ENCODE measurements at places on chromosomes 5 and 9.

DNA sequence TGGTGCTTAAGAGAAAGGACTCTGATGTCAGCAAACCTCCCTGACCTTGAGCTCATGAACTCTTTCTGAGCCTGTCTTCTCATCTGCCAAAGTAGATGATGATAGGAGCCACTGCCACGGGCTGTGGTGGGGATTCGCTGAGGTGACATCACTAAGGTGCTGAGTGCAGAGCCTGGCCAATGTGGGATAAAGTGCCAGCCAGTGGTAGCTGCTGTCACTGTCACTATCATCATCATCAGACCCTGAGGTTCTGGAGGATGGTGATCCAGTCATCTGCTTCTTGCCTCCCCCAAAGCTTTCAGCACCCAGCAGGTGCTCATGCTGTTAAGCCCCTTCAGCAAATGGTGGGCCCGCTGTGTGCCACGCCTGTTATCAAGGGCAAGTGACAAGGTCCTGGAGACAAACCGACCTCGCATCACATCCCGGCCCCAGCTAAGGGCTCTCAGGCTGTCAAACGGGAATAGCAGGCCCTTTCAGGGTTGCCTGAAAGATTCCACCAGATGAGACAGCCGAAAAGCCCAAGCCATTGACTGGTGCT is 6.4 kb downstream of the FPGS start:
- DNase-seq = no peak

DNA sequence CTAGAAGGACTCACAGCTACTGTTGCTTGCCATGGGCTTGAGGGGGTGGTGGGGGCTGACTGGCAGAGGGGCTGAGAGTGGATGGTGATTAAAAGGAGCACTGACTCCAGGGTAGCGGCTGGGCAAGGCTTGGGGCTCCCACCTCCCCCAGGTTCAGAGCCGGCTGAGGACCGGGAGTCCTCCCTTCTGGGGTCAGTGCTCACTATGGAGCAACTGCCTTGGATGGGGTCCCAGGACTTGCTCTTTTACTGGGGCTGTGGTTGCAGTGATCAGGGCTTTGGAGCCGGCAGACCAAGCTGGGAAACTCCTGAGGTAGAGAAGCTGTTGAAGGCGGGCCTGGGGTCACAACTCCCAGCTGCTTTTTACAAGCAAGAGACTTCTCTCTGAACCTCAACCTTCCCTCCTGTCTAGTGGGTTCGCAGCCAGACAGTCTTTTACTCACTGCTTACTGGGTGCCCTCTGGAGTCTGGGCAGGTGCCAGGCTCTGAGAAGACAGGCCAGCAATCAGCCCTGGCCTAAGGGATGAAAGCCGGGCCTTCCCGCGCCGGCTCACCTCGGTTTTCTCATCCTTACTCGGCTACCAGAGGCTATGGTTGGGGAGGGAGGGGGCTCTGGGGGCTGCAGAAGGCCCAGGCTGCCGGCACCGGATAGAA is 795 bp upstream of the ASS1 start:
- DNase-seq = no peak

DNA sequence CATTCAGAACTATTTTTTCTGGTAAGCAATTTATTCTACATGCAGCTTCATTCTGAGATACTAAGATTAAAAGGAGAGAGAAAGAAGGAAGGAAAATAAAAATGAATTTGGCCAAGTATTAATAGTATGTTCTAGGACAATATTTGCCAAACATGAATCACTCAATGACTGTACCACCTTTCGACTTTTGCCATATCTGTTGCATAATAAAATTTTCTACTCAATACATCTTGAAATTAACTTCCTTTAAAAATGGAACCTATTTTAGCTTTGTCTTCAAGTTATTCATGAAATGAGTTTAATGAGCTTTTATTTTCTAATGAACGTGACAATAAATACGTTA is 111.8 kb downstream of the MARCHF3 start:
- DNase-seq = no peak

- DNase-seq = no peak
These were observed 6.7 kb upstream of the RXRA start for GRCh38 chr9:134319306-134320125.

DNA sequence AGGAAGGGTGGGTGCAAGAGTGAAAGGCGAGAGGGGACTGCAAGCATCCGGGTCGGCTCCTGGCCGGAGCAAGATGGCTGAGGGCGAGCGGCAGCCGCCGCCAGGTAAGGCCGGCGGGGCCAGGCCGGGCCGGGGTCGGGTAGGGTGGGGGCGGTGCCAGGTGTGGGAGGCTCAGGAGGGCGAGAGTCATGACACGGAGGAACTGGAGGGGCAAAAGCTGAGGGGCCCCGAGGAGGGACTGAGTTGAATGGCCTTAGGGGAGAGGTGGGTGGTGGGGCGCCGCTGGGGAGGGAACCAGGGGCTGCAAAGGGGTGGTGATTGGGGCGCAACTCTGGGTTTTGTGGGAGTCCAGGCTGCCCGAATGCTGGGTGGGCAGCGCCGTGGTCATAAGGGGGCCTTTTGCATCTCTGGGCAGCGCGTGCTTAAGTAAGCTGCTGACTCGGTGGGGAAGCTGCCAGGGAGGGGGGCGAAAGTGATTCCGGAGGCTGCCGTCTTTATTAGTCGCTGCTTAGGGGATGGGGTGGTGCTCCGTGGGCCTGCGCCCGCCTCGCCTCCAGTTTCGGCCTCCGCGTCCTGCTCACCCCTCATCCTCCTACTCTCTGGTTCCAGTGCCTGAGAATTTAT is 425 bp downstream of the PTPA start:
- DNase-seq = no peak

GRCh38 chr9:110936237-110936636 is 102.0 kb downstream of the LPAR1 start:
- DNase-seq = no peak

- no peak for DNase-seq
These were observed 121.5 kb upstream of the SNX2 start for GRCh38 chr5:122653087-122654017.

DNA sequence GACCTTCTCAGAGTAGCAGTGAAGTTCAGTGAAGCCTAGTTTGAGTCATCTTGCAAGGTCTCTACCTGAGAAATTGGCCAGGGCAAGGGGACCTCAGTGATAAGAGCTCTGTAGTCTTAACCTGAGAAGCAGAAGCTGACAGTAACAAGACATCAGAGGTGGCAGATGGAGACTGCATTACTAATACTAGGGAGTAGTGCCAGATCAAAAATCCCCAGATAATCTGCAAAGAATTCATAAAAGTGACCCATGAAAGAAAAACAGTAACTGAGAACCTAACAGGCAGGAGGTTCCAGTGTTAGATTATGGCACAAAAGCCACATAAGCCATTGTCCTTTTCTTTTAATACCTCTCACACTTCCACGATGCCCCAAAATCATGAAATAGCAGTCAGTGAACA is 175.5 kb downstream of the MUSK start:
- no peak for DNase-seq

- DNase-seq = no peak
These were observed 7.0 kb downstream of the SARDH start for GRCh38 chr9:133730994-133731715.

DNA sequence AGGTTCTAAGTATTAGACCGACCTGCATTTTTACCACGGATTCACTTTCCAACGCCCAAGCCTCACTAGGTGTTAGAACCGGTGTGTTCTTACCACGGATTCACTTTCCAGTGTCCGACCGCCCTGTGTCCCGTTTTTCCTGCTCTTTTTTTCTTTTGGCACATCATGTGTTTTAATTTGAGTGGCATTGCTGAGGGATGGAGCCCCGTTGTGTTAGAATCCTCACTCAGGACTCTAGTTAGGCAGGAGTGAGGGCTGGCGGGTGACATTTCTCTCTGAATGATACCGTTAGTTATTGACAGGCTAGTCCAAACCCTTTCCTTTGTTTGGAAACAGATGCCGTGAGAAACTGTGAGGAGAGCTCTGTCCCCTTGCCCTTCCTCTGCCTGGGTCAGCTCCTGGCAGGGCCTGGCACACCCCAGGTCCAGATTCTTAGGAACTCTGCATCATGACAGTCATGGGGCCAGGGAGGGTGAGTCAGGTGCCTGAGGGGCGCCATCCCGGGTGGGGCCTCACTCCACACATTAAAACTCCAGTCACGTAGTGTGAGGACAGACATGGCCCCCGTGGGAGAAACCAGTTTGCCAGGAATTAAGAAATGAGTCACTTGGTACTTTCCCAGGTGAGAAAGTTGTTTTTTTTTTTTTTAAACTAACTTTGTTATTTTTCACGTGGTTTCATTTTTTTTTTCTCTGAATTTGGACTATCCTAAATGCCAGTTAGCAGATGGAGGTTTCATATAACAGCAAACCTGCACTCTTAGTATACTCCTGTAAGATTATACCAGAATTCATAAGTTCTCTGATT is 15.8 kb downstream of the EXOC3 start:
- no peak for DNase-seq

- DNase-seq = no peak
These were observed 142.1 kb upstream of the NMUR2 start for GRCh38 chr5:152547202-152547601.

DNA sequence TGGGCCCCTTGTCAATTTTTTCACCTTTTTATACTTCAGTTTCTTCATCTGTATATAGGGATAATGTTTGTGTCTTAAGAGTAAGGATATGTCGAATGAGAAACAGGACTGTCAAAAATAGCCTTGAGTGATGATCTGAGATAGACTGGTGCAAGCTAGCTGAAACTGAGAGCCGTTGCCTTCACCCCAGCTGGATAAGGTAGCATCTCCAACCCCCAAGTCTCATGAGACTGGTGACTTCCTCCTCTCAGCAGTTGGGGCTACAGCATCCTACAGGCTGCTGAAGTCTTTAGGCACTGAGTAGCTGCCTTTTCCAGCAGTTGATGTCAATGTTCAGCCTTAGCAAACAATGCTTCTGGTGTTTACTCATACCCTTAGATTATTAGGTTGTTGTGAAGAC is 330.2 kb downstream of the OSTF1 start:
- no peak for DNase-seq

GRCh38 chr5:170147051-170147752 is 41.5 kb downstream of the FOXI1 start:
- no peak for DNase-seq

DNA sequence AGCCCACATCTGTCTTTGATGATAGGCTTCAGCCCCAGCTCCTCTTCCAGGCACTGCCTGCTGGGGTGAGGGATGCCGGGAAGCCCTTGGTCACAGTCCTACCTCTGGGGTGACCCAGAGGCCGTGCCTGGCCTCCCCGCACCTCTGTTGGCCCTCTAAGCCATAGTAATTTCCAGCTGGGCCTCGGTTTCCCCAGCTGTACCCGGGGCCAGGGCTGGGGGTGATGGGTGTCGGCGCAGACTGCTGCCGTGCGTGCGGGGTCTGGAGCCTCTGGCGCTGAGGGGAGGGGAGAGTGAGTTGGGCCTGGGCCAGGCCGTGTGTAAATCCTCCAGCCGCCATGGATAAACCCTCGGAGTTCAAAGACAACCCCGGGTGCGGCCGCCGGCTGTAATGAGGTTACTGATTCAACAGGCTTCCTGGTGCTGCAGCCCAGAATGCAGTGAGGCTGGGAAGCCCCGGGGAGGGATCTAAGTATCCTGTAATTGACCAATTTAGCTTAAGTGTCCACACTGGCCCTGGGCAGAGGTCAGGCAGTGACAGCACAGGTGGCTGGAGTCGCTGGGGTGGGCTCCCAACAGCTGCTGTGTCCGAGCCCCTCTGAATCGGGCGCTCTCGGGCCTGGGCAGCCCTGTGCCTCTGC is 7.1 kb downstream of the RXRA start:
- no peak for DNase-seq

- DNase-seq = no peak
These were observed 132.4 kb downstream of the ADAMTS2 start for GRCh38 chr5:179212870-179213269.

DNA sequence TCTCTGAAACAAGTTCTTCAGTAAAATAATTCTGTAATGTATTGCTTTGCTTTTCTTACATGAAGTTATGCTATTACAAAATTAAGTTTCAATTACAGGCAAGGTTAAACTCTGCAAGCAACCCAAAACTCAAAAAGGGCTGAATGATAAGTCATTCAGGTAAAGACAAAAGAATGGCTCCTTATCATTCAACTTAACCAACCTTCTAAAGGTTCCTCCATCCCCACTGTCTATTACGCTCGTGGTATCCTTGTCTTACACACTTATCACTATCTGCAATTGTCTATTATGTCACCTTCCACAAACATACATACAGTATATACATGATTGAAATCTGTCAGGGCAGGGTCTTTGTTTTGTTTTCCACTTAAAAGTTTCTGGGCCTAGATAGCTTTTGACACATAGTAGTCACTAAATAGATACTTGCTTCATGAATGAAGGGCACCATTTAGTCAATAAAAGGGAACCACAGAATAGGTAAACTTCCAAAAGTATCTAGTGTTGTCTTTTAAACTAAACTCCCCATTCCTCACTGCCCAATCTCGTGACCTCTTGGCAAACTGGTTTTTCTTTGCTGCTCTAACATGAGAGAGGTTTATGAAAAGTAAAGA is 6.9 kb downstream of the RPL37 start:
- no peak for DNase-seq

DNA sequence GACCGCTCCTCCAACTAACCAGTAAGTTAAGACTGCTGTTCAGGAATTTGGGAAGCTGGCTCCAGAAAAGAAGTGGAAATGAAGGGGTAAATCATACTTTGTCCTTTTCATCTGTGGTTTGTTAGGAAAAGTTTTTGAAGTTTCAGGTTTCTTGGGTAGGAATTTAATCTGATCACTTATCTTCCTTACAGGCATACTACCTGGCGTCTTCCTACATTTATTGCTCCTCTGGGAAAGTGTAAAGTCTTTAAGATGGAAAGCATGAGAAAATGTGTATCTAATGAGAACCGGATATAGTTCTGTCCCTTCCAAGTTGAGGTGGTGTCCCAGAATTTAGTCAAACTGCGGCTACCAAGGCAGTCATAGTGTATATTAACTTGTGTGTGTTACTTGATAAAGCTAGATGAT is 1.3 kb downstream of the RASA1 start:
- DNase-seq = no peak
